Stimulated activated CD4-positive, alpha-beta T cell treated with anti-CD3 and anti-CD28 coated beads, Interleukin-2, amount 100 ng/mL, for 24 hours (primary cell): ENCODE measurements at places on chromosomes 6 and 20.

GRCh38 chr6:54267798-54268197 lies 40.4 kb upstream of the TINAG start:
- DNase-seq: no peak

DNA sequence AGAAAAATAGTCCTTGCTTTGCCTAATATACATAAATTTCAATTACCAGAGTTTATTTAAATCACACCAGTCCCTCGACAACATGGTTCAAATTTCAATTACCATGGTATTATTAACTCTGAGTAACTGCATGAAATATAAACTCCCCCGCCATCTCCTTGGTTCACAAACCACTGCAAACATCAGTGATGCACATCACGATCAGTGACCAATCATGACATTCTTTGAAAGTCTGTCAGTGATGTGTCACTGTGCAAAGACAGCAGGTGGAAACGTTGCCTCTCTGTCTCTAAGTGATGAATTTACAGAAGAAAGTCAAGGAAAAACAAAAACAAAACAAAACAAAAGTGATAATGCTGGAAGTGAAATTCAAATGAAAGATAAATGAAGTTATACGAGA lies 86.7 kb downstream of the TASP1 start:
- no peak for DNase-seq

- no peak for DNase-seq
Measured at GRCh38 chr6:22558288-22558882, 11.0 kb upstream of the HDGFL1 start.

DNA sequence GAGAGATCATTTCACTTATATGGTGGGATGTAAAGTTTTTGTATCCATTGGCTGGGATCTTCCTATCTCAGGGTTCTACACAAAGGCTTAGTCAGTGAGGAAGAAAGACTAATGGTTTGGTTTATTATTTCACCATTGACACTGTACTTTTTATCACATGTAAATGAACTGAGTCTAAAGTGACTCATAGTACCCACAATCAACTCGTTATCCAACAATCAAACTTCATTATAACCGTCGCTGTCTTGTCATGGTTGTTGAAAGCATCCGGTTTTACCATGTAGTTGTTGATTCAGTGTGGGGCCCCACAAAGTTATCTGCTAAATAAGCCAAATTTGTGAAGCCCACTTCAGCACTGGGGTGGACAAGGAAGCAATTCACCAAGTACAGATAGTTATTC lies 55.8 kb upstream of the MTRF1L start:
- DNase-seq: no peak

- no peak for DNase-seq
Measured at GRCh38 chr6:1904466-1904799, 294.7 kb downstream of the FOXC1 start.

GRCh38 chr6:40997234-40997957 lies 41.6 kb downstream of the UNC5CL start:
- DNase-seq: no peak

DNA sequence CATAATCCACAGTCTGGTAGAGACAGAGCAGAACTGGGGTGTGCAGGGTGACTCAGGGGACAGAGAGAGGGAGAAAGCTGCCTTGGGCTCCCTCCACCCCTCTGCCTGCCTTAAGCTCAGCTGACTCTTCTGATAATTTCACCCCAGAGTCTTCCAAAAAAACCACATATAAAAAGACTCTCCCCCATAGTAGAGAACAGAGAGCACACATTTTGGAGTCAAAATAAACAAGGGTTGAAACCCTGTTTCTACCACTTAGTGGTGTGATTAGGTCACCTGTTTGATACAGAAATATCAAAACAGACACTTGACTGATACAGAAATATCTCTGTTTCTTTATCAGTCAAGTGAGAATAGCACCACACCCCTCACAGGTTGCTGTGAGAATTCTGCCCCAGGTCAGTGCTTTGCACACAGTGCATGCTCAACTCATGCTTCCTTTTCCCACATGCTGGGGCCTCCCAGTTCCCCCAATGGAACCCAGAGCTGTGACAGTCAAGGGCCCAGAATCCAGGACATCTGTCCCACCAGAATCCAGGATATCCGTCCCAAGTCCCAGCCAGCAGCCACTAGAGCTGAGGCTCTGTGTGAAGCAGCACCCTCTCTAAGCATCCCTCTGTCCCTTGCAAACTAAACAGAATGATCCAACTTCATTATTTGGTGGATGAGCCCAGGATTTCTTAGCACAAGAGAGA lies 1.2 kb downstream of the TREML2 start:
- peak; percentile 28 for DNase-seq

DNA sequence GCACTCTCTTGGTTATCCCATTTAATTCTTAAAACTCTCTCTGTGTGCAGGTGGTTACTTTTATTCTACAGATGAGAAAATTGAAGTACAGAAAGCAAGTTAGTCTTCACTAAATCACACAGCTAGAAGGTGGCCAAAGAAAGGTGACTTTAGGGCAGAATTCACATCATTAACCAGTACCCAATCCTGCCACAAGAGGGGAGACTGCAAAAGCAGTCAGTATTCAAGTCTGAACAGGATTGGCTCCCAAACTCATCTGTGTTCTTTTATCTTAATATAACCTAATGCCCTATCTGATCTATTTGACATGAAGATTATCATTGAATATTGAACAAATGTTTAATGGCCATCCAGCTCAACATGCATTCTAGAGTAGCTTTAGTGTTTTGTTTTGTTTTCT lies 225.3 kb upstream of the FAM83B start:
- DNase-seq: no peak

DNA sequence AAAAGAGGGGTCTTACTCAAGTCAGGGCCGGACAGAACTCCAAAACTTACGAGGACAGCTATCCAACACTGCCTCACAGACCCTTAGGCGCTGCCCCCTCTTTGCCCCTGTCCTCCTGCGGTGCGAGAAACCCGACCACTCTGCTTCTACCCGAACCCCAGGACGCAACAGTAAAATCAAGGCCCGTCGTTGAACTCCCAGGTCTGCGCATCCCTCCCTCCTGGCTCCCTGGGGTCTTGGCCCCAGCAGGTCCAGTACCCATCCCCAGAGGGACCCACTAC lies 6.4 kb downstream of the OLIG3 start:
- no peak for DNase-seq

GRCh38 chr6:137489046-137490005 lies 4.9 kb downstream of the OLIG3 start:
- no peak for DNase-seq

- DNase-seq: no peak
Measured at GRCh38 chr20:34164381-34164984, 52.4 kb upstream of the EIF2S2 start.

DNA sequence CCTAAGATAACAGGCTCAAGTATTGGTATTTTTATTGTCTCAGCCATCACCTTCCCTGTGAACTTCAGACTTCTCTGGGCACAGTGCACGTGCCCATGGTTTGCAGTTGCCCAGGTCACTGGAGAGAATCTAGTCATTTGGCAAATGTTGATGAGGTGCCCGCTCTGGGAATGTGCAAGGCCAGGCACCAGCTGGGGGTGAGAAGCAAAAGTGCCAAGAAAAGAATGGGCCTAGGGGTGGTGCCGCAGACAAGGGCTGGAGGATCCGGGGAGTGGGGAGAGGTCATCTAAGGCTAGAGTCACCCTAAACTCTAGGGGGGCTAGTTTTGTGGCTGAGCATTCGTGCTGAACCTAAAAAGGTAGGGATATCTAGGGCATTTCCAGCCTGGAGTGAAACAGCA lies 57.0 kb upstream of the VSTM2L start:
- DNase-seq: no peak

DNA sequence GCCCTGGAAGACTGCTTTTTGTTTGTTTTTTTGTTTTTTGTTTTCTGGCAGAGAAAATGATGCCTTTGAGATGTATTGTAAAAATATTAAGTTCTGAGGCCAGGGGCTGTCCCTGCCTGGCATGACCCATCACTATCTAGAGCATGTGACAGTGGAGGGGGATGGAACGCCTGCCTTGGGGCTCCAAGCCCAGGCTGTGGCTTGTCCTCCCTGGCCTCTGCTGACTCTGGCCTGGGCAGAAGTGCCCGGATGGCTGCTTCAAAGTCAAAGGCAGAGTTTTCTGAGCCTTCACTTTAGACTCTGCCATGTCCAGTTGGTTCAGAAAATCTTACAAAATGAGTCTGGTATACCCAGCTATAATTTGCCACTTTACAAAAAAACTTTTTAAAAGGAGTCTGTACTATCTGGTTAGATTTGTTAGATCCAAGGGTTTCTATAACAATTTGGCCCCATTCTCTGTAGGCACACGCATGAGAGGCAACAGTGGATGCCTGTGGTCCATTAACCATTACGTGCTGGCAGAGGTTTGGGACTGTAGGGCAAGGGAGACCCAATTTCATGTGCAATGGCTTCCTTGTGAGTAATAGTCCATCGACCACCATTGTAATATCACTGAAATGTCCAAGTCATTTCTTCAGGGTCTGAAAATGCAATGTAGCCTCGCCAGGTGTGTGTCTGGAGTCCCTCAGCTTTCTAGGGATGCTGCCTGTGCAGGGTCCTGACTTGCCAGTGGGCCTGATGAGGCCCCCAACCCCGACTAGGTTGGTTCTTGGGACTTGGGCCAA lies 8.3 kb downstream of the PPP1R3G start:
- no peak for DNase-seq

DNA sequence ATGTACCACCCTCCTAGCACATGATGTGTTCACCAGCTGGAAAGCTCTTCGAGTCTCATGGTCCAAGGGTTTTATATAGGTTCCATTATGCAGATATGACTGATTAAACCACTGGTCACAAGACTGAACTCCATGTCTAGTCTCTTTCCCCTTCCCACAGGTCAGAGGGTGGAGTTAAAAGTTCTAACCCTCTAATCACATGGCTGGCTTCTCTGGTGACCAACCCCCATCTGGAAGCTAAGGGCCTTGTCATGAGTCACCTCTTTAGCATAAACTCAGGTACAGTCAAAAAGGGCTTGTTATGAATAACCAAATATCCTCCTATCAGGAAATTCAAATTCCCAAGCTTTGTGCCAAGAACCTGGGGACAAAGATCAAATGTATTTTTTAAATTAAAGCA lies 52.0 kb upstream of the KLHL31 start:
- DNase-seq: no peak

DNA sequence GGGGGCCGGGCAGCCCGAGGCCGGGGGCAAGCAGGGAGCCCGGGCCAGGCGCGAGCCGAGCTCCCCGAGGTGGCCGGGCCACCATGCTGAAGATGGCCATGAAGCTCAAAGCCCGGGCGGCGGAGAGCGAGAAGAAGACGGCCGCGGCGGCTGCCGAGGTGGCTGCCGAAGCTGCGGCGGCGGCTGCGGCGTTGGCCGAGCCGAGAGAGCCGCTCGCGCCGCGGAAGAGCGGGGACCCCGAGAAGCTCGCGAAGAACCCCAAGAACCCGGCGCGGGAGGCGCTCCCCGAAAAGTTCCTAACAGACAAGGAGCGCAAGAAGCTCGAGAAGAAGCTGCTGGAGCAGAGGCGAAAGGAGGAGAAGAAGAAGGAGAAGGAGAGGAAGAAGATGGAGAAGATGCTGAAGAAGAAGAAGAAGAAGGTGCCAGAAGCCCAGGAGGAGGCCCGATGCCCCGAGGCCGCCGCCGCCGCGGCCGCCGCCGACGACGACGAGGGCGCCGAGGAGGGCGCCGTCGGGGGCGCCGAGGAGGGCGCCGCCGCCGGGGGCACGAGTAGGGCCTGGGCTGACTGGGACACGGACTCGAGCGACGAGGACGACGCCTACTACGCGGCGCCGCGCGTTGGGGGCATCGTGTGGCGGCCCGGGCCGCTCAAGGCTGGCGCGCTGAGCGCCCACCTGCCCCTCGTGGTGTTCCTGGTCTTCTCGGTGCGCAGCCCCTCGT lies 37.4 kb downstream of the GNAS start:
- peak; percentile 19 for DNase-seq

DNA sequence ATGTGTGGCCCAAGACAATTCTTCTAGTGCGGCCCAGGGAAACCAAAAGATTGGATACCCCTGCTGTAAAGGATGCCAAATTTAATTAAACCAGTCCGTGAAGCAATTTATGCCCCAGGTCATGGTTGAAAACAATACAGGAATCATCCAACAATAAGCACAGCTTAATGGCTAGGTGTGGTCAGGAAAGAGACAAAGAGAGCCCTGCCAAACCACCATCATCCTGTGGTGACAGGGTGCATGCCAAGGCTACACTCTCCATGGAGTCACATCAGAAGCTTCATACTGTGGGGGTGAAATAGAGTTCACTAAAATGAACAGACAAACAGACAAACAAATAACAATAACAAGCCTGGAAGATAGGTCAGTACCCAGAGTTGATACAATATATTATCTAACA lies 62.7 kb downstream of the DZANK1 start:
- no peak for DNase-seq

DNA sequence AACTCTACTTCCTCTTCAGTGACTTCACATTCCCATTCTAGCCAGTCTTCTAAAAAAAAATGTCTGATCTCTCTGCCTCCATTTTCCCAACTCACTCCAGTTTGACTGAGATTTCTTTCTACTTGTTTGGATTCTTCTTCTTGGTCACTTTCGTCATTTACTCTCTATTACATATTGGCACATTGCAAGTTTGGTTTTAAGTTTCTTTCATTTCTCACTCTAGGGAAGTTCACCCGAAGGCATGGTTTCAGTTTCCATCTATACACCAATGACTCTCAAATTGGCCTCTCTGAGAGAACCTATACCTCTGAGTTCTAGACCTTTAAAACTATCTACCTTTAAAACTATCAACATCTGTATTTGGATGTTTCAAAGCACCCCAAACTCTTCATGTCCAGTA lies 51.3 kb downstream of the CD109 start:
- no peak for DNase-seq
